ENCODE measurements at places on chromosomes 2 and 18. TPM values are rescaled to one million over a fixed set of nuclear protein-coding genes. Genes with fewer than 3 reads are reported as not detected.

- DNase-seq = no peak
- H3K27ac ChIP-seq = no peak overlapping the region
- H3K4me1 ChIP-seq = no peaks in the 10 kb centered on the region
- H3K27me3 ChIP-seq = no peaks in the 10 kb centered on the region
- H3K36me3 ChIP-seq = no peaks in the 10 kb centered on the region
- H3K4me3 ChIP-seq = no peak overlapping the region
Observed at GRCh38 chr2:116820986-116821385, 993.5 kb upstream of the DDX18 start.

GRCh38 chr2:71892423-71892730, 255.3 kb downstream of the CYP26B1 start:
- no peak overlapping the region for H3K4me3 ChIP-seq
- H3K36me3 ChIP-seq = no peaks in the 10 kb centered on the region
- H3K27ac ChIP-seq = no peak overlapping the region
- DNase-seq = no peak
- no peaks in the 10 kb centered on the region for H3K4me1 ChIP-seq

DNA sequence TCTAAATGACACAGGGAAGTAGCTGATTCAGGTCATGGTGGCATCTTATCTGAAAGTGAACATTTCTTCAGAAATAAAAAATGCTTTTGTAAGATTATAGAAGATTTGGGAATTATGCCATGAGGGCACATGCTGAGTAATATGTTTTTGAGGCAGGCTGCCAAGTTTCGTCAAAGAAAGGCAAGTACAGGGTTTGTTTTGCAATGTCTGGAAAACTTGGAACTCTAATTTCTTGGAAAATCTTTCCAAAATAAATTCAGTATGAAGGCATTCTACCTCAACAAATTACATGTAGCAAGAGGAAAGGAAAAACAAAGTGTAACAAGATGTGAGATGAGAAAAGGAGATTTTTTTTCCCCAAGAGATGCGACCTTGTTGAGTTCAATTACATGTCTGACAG, 167.7 kb downstream of the PLCL1 start:
- no peak overlapping the region for H3K4me3 ChIP-seq
- no peak for DNase-seq
- H3K36me3 ChIP-seq = no peaks in the 10 kb centered on the region
- H3K27me3 ChIP-seq = no peaks in the 10 kb centered on the region
- H3K27ac ChIP-seq = no peak overlapping the region

GRCh38 chr2:204678031-204678430, 132.8 kb downstream of the PARD3B start:
- DNase-seq = no peak
- no peaks in the 10 kb centered on the region for H3K36me3 ChIP-seq
- no peaks in the 10 kb centered on the region for H3K27me3 ChIP-seq
- no peaks in the 10 kb centered on the region for H3K4me1 ChIP-seq

DNA sequence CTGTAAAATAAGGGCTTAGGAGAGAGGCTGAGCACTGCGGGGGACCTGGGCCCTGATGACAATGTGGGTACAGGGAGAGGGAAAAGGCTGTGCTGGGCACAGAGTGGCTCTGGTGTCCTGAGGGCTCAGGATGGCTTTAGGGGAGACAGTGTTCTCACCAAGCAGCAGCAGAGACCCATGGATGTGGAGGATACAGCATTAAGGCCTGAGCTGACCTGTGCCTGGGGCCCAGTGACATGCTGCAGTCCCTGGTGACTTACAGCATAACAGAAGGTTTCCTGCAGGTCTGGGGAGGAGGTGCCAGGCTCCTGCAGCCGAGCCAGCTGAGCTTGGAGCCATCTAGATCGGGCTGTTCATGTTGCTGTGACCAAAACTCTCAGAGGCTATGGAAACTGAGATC, 191.3 kb upstream of the SMAD2 start:
- H3K4me3 ChIP-seq = no peak overlapping the region
- no peak overlapping the region for H3K27ac ChIP-seq
- DNase-seq = no peak
- H3K27me3 ChIP-seq = no peaks in the 10 kb centered on the region

DNA sequence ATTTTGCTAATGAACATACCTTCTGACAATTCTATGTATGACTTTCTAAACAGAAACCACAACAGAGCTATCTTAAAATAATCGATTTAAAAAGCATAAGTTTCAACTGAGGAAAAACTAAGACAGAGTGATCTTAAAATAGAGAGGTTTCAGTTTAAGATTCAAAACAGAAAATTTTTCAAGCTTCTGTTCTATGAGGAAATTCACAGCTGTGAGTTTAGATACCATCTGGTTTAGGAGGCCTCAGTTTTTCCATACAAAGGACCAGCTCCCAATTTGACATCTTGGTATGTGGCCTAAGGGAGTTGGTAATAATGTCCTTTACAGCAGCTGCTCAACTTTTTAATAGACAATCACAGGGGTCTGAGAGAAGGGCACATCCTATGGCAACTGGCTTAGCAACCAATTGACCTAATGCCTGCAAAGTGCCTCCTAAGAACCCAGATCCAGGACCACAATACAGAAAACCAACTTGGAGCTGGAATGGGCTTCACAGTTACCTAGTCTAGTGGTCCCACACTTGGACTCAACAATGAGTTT, 39.7 kb downstream of the MDH1 start:
- H3K36me3 ChIP-seq = no peaks in the 10 kb centered on the region
- no peaks in the 10 kb centered on the region for H3K4me1 ChIP-seq
- H3K27ac ChIP-seq = no peak overlapping the region
- no peak overlapping the region for H3K4me3 ChIP-seq
- no peak for DNase-seq

DNA sequence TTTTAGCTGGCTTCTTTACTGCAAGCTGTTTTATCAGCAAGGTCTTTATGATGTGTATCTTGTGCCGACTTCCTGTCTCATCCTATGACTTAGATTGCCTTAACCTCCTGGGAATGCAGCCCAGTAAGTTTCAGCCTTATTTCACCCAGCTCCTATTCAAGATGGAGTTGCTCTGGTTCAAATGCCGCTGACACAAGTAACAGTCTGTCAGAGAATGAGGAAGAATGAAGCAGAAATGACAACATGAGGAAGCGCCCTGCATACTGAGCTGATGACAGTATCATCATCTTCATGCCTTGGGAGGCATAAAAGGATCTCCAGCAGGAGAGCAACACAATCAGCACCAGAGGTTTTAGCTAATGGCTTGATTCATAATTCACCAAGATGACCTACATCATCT, 309.4 kb downstream of the NBAS start:
- H3K36me3 ChIP-seq = no peaks in the 10 kb centered on the region
- H3K27ac ChIP-seq = no peak overlapping the region
- H3K27me3 ChIP-seq = no peaks in the 10 kb centered on the region
- no peak overlapping the region for H3K4me3 ChIP-seq

The HAUS1 gene
- 82.6 TPM for polyA plus RNA-seq

The RIOK3 gene
- 39.1 TPM for polyA plus RNA-seq

The GATA6 gene
- polyA plus RNA-seq = not detected

The PSMA8 gene
- 4.9 TPM for polyA plus RNA-seq
